ENCODE measurements at places on chromosomes 6 and 20.
A peak's percentile ranks its signal among the peaks of the same experiment; 100 is the strongest.

GRCh38 chr20:39986173-39986904 lies 702.7 kb downstream of the MAFB start:
- DNase-seq: no peak

DNA sequence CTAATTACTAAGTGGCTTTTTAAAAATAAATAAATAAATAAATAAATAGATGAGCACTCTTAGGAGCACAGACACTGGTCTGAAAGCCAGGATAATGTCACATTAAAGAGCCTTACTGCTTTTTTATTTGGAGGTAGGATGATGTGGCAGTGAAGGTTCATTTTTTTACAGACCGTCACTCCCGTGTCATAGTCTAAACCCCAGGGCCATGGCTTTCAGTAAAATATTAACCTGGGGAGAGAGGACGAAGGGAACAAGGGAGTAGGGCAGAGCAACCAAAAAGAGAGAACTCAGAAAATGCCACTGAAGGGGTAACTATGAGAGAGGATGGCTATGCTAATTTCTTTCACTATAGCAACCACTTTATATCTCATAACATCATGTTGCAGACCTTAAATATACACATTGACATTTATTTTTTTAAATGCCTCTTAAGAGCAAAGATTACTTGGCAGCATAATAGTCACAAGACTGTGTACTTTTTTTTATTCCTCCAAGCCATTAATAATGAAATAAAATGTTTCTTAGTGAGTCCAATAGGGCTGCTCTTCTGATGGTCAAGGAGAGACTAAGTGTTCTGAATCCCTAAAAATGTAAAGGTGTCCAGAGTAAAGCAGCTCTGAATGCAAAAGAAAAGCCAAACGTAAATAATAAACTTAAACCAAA lies 100.9 kb upstream of the SIM1 start:
- DNase-seq: no peak

DNA sequence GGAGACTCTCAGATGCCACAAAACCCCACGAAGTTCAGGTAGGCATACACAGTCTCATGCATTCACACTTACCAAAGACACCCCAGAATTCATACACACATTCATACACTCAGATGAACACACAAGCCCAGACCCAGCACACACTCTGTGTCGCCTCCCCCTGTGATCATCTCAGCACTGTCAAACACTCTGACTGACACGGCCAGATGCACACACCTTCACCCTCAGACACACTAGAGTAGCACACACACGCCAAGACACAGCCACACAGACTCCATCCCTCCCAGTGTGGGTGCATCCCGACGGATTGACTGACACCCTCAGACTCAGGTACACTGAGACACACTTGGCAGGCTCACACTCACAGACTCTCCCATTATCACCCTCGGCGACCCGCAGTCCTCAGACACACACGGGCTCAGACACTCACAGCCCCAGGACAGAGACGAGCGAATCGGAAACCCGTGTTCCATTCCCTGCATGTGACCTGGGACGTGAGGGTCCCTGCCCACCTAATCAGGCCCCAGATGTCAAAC lies 872 bp upstream of the RIMS4 start:
- no peak for DNase-seq

DNA sequence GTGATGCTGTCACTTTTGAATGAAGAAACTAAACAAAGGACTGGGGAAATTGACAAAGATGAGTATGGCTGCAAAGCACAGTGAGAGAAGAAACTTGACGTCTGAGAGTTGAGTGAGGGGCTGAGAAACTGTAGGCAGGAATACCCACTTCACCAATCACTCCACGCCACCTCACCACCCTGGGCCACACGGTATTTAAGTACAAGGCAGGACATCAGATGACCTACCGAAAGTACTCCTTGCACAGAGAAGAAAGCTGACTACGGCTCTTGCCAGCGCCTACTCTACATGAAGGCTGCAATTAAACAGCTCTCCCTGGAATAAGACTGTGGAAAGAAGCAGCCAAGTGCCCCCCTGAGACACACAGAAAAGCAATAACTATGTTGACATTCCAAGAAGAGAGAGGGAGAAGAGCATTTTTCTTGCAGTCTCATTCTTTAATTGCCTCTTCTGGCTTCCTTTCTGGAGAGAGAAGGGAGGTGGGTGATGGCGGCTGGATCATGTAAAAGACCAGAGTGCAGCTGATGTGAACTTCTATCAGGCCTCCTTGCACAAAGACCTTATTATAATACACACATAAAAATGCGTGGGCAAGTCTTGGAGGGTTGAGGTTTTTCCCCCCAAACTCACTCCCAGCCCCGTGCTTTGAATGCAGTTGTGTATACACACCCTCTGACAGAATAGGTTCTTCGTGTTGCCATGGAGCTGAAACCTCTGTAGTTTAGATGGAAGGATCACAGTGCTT lies 44.6 kb downstream of the HIVEP2 start:
- DNase-seq: no peak

- peak; percentile 26 for DNase-seq
These were observed at the start of gene UBE2J1 for GRCh38 chr6:89352278-89353117. TSS of gene UBE2J1 (minus strand) at chr6:89352722. CDS start at chr6:89352569, 153 bp downstream.

DNA sequence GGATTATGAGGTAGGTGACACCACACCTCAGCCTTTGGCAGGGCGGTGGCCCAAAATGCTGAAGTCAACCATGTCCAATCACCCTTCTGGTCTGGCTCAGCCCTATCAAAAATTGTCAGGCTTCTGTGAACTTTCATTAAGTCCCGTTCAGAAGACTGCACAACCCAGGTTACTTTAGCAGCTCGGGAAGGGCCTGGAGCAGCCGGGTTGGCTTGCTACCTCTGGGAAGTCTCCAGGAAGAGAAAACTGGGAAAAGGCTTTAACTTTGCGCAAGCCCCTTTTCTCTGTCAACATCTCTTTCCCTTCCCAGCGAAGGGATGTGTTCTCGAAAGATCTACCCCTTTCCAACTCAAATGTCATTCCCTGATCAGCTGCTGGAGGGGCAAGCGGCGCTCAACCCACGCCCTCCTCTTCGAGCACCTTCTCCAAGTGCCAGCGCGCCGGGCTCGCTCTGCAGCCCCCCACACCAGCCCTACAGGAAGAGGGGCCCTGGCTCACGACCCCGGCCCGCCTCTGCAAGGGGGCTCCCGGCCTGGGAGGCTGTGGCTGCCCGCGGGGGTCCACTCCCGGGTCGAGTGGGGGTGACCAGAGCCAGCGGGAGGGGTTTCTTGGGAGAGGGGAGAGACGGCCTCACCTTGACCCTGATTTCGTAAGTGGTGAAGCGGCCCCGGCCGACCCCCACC lies 573 bp downstream of the SNX3 start:
- DNase-seq: no peak

Data from cortex of kidney (tissue), 1 donor.